Stimulated activated CD8-positive, alpha-beta memory T cell treated with anti-CD3 and anti-CD28 coated beads, Interleukin-7, amount 100 ng/mL, for 1 hour (primary cell): ENCODE measurements at places on chromosomes 5 and 9.

- DNase-seq: no peak
Measured at GRCh38 chr9:17185481-17186029, 50.7 kb downstream of the CNTLN start.

DNA sequence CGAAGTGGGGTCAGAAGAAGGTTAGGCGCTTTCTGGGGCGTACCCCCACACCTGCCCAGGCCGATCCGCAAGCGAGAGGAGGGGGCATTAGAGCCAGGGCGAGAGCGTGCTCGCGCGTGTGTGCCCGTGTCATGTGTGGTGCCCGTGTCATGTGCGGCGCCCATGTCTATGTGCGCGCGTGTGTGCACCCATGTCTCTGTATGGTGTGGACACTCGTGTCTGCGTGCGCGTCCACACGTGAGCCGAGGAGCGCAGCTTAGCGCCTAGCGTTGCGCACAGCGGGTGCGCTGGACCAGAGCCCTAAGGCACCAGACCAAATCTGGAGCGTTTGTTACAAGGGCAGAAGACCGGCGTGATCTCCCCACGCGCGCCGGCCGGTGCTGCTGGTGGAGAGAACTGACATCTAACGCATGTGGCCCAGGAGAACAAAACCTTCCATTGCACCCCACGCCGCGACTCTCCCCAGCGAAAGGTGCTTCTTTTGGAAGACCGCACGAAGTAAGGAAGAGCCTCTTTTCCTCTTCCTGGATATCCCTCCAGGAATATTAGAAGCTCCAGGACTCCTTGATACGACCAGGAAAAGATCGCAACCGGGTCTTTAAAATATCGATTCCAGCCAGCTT lies 644 bp downstream of the NIM1K start:
- no peak for DNase-seq

DNA sequence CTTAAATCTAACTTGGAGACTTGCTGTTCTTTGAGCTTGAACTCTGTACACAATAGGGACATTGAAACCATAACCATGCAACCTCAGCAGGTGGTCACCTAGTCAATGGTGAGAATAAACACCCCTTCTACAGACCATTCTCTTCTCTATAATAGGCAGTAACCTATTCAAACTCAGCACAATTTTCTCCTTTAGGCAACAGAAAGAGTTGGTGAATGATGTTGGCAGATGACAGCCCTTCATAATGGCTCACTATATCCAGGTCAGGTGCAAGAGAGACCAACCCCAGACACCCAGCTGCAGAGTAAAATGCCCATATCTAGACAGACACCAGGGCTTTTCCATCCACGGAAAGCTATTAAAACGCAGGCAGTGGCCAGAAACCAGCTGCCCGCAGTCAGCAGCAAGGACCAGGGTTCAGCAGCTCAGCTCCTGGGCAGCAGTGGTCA lies 106.7 kb downstream of the SERINC5 start:
- no peak for DNase-seq

DNA sequence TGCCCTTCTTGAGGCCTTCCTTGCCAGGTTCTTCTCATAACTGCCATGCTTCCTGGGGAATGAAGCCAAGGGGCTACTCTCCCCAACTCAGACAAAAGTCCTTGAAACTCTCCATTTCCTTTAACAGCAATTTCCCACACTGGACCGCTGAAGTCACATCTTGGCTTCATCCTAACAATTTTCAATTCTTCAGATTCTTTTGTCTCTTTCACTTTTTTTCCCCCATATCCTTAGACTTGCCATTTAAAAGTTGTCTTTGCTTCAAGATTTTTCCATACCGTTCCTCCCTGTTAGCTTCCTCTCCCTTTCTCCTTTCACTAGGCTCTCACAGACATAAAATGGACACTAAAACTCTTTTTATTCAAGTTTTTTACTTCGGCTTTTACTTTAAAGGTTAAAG lies 93.1 kb upstream of the ITGA1 start:
- no peak for DNase-seq

- no peak for DNase-seq
Measured at GRCh38 chr9:94847486-94847885, 121.0 kb downstream of the AOPEP start.

- DNase-seq: no peak
Measured at GRCh38 chr9:137460363-137461315, 1.5 kb upstream of the NSMF start.

DNA sequence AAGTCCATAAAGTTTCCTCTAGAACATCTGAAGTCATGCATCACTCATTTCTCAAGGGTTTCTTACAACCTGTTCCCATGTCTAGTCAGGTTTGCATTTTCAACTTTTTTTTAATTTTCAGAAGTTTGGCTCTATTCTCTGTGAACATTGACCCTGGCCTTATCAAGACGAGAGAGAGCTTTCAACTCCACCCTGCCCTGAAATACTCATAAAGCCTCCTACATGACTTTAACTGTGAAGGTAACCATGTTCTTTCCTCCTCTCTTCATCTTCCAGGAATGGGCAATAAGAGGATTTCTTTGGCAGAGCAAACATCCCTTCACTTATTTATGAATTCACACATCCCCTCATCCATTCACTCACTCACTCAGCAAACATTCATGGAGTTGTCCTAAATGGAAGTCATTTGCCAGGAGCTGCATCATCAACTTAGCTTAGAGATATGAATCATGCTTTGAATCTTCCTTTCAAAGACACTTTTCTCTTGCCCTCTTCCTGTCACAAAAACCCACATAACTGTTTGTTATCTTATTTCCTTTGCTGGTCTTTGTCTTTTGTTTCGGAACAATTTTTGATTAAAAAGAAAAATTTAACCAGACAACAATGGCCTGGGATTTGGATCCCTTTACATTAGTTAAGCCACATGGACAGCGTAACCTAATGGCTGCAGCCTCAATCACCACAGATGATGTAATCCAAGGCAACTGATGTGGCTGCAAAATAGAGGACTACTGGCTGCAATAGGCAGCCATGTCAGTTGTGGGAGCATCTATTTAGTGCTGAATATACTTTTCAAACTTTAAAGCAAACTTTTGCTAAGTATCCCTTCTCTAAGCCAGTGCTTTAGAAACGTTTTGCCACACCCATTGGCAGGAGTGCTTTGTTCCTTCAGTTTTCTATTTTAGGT lies 43.0 kb upstream of the GNAQ start:
- no peak for DNase-seq

- no peak for DNase-seq
Measured at GRCh38 chr9:19409401-19410194, 789 bp downstream of the ACER2 start.

DNA sequence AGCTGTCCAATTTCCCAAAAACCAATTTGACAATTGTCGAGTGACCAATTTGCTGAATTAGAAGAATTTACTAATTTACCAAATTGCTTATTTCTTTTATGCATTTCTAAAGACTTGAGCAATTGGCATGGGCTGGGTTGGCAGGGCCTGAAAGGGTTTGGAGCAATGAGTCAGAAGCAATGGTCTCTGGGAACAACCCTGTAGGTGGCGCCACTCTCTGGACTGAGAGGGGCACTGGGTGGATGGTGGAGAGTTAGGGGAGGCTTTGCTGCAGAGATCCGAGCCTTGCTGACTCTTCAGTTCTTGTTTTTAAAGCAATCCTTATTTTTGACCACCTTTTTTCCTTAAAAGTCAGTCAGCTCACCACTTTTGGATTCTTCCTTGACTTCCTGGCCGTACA lies 71.5 kb upstream of the RPS23 start:
- DNase-seq: no peak

DNA sequence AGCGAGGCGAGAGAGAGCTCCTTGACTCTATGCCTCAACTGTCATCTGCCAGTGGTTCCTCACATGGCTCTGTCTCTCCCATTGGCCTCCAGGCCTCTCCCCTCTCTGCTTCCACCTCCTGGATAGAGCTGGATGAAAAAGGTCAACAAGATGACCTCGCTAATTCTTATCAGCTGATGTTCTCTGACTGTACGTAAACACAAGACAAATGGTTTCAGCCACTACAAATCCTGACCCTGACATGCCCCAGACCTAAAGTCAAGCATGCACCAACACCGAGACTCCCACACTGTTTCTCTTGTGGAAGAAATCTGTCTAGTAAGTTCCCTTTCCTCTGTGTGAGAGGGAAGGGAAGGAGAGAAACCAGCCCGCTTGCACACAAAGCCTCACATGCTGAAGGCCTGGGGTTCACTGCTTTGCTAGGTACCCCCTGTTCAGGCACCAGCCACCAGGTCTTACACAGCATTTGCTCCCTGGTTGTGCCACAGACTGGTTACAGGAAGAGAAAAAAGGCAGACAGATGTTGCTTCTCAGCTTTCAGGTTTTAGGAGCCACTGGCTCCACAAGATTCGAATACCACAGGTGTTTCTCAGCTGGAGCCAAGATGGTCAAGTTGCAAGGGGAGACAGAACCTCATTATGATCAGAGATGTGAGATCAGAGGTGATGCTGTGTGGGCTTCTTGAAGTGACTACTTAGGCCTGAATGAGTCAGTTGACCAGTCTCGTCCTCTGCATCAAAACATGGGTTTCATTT lies 592.5 kb downstream of the CCDC171 start:
- no peak for DNase-seq

DNA sequence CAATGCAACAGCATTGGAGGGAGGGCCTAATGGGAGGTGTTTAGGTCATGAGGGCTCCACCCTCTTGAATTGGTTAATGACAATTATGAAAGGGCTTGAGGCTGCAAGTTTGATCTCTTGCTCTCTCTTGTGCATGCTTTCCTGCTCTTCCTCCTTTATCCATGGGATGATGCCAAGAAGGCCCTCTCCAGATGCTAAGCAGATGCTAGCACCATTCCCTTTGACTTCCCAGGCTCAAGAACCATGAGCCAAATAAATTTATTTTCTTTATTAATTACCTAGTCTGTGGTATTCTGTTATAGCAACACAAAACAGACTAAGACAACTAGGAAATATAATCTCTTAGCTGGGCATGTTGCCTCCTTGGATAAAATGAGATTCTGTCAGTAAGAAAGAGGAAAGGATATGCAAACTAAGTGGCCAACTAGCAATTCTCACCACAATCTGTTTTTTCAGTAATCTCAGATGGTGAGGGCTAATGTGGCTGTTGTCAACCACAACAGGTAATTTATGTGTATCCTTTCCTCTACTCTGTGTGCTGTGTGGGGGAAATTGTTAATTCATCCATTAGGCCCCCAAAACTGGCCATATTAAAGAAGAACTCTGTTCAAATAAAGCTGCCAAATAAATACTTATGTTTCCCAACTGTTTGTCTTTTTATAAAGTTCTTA lies 269.1 kb upstream of the CD180 start:
- DNase-seq: no peak

- no peak for DNase-seq
Measured at GRCh38 chr9:38339087-38339486, 53.4 kb upstream of the ALDH1B1 start.

DNA sequence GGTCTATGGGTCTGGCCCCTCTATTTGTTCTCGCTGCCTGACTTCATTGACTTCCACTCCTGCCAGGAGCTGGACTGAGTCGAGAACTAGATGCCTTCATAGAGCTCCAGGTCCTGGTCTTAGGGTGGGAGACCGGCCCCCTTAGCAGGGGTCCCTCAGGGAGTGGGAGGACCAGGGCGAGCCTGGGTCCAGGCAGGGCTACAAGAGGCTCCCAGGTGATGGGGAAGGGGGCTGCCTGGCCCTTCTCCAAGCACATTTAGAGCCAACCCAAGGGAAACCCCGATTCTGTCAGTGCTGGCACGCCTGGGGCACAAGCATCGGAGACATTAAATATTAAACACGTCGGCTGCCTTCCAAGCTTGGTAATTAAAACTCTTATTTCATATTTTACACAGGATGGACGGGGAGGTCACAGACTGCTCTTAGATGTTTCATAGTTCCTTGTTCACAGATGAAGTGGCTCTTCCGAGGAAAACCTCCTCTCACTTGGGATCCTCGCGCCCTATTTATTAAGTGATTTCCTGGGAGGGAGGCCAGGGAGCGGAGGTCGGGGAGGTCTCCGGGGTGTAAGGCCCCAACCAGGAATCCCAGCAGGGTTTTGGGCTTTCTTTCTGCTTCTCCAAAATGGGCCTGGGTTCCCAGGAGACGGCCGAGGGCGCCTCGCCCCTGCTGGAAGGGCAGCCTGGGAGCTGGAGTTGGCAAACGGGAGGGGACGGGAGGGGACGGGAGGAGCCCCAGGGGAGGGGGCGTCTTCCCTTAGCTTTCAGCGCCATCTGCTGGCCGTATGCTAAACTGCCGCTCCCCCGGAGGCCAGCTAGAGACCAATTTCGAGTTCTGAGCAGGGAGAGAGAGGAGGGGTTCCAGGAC lies 23.4 kb upstream of the ZBTB43 start:
- peak; percentile 86 for DNase-seq

DNA sequence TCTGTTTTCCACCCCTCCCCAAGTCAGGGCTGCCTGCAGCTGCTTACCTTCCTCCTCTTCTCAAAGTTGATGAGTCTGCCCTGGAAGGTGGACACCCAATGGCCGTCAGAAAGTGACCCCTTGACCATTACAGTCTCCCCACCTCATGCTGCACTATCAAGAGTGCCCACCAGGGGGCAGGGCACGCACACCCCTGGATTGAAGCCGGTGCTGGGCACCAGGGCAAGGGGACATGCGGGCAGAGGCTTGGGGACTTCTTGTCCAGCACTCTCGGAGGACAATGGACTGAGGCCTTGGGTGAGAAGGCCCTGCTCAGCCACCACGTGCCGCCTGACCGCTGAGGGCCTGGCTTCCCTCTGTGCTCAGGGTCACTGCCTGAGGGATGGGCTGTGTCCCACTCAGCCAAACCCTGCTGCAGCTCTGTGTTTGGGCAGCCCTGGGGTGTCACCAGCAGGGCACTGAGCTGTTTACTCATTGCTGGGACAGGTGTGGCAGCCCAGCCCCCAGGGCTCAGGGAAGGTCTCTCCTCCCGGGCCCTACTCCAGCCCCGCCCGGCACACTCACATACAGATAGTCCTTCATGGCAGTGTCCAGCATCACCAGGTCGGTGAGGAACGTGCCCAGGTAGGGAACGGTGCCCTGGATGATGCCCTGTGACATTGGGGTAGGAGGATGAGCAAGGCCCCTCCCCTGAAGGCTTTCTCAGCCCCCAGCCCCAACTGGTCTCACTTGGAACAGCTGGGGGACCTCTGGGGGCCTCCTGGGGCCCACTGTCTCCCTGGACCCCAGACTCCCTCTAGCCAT lies 17.7 kb downstream of the RALGDS start:
- no peak for DNase-seq

DNA sequence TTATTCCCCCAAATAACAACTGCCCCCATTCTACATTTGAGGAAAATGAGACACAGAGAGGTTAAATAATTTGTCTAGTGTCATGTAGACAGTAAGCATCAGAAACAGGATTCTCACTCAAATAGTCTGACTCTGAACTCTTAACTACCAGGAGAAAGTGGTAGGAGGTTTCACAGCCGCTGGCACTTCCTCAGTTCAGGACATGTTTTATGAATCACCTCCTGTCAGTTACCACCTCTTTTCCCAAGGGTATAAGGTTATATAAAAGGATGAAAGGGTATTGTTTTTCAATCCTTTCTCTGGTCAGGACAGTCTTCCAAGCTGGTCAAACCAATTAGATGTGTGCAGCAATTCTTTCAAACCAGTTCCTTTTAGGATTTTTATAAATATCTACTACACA lies 52.1 kb downstream of the TSSK1B start:
- no peak for DNase-seq

GRCh38 chr9:35322075-35322885 lies 160.5 kb downstream of the UNC13B start:
- DNase-seq: no peak

GRCh38 chr5:155556700-155557099 lies 543.1 kb downstream of the KIF4B start:
- no peak for DNase-seq
